Activated T-cell treated with anti-CD3 and anti-CD28 coated beads, Interleukin-2, amount 50 U/mL, for 72 hours (primary cell): ENCODE measurements at places on chromosomes 7 and 10. TPM values are rescaled to one million over a fixed set of nuclear protein-coding genes. Genes with fewer than 3 reads are reported as not detected.

- DNase-seq: no peak
Observed at GRCh38 chr7:80307227-80307856, 172.7 kb downstream of the GNAI1 start.

- DNase-seq: no peak
Observed at GRCh38 chr10:126525326-126525725, 137.0 kb upstream of the ADAM12 start.

DNA sequence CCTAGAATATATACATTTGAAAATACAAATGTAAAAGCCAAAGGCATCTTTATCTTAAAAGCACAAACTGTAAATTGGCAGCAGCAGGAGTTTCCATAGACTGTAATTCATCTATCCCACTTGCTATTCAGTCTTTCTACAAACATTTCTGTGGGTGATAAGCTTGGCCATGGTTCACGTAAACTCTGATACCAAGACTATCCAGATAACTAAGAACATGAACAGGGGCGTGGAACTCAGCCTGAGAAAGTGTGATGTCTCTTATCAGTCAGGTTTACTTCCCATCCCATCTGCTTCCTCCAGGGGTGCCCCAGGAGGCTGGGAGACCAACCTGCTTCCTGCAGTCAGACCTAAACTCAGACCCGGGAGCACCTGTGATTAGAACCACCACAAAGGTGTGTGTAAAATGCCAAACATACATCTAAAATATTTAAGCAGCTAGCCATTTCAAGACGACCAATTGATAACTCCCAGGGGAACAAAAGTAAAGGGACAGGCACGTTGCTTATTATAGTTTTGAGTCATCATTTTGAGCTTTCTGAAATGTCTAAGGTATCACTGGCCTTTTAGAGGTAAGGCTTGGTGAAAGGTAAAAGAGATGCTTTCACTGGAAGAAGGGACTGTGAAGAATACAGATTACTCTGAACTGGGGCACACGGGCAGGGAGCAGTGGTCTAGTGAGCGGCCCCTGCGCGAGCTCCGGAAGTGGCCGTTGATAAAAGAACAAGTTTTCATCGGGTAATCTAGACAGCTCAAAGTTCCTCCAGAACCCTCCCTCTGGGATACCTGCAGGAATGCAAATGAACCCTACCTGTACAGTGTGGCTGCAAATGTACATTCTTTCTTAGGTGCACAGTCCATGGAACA lies 51.5 kb downstream of the RSU1 start:
- DNase-seq: no peak

- no peak for DNase-seq
Observed at GRCh38 chr10:93468461-93469213, 13.5 kb downstream of the MYOF start.

DNA sequence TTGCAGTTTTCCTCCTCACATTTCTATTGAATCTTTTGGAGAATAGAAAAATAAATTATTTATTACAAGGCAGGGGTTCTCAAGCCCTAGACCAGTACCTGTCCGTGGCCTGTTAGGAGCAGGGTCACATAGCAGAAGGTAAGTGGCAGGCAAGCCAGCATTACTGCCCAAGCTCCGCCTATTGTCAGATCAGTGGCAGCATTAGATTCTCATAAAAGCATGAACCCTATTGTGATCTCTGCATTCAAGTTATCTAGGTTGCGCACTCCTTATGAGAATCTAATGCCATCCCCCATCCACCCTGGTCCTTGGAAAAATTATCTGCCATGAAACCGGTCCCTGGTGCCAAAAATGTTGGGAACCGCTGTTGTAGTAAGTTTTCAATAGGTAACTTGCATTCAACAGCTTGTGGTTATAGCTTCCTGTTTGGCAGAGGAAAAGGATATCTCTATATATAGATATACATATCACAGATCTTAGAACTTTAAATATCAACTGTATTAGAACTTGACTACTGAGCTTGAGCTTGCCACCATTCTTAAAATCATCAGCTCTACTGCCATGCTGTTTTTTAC lies 165.1 kb downstream of the AHR start:
- no peak for DNase-seq

- no peak for DNase-seq
Observed at GRCh38 chr7:151451626-151452571, 12.0 kb upstream of the CRYGN start.

DNA sequence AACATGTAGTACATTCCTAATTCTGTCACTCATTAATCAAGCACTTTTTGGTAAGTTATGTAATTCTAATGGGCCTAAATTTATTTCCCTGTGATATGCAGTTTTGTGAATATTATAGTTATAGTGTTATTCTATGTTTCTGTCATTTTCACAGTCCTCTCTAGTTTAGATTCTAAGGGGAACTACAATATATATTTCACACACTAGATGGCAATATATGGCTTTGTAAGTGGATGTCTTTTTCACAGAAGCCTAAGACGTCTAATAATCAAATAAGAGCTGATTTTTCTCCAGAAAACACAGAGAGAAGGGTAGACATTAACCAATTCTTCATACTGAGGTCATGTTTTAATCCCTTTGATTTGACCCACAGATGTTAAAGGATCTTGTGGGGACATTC lies 18.0 kb downstream of the RNLS start:
- DNase-seq: no peak

GRCh38 chr10:29112827-29113615 lies 175.8 kb upstream of the LYZL1 start:
- no peak for DNase-seq

- no peak for DNase-seq
Observed at GRCh38 chr7:25256333-25256819, 28.1 kb upstream of the NPVF start.

GRCh38 chr10:91120348-91120747 lies 100.1 kb upstream of the PCGF5 start:
- no peak for DNase-seq

DNA sequence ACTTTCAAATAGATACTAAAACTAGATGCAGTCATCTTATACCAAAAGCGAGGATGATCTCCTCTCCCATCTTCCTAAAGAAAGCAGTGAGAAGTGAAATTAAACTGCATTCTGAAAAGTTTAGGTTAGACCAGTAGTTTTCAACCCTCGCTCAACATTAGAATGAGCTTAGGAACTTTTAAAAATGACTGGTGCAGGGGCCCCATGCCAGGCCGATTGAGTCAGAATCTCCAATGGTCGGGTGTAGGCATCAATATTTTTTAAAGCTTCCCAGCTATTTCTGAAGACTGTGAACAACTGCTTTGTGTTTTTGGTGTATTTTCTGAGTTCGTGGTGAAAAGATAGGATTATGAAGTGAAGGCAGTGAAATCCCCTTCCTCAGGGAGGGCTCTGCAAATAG lies 146.0 kb downstream of the VTI1A start:
- DNase-seq: no peak

- no peak for DNase-seq
Observed at GRCh38 chr7:99642027-99642426, 25.3 kb downstream of the ZSCAN25 start.

DNA sequence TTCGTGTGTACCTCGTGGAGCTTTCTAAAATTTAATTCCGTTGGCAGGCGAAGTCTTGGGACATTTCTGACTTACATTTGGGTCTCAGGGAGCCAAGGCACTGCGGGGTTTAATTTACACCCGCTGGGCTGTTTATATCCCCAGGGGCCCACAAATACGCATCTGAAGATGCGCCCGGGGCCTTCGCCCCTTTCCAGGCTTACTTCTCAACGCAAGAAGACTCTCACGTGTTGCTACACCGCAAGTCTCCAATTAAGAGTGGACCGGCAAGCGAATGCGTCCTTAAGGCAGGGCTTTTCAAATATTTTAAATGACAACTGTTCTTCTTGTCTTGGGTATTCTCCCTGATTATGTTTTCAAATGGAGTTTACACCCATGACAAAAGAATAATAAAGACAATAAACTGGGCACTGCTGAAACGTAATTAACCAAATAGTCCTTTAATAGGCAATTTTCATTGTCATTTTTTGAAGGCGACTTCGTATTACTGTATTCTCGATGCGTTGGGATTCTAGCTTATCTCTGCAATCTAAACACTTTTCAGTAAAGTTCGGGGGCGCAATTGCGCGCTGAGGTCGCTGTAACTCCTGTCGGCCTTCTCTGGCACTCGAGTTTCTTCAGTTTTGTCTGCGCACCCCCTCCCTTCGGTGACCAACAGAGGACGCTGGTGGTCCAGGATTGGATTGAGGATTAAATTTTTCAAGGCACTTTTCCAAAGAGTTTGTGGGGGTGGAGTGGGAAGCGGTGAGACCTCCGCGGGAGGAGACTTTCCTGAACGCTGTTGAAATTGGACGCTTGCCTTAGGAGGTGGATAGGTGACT lies 837 bp upstream of the IGFBP3 start:
- DNase-seq: peak; percentile 16

DNA sequence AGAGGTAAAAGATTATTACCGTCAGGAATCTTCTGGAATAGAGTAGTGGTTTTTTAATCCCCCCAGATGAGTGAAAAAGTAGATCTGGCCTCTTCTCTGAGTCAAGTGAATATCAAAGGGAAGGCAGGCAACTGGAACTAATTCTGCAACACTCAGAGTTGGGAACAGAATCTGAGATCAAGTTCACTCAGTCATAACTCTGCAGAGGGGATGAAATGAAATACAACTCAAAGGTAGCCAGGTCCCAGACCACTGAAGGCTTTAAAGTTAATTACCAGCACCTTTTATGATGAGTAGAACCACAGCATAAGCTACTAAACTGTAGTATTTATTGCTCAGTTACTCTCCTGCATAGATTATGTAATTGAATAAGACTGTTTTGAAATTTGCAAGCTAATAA lies 455.6 kb upstream of the AKR1E2 start:
- no peak for DNase-seq

GRCh38 chr7:5206686-5207085 lies 16.7 kb downstream of the WIPI2 start:
- DNase-seq: no peak

GRCh38 chr7:32077806-32078205 lies 7.6 kb upstream of the PDE1C start:
- DNase-seq: no peak

The CPVL gene
- not detected for total RNA-seq

The ACBD7 gene
- 5.5 TPM for total RNA-seq

The ZNF746 gene
- total RNA-seq: 20.3 TPM

The ANK3 gene
- total RNA-seq: 51.4 TPM

The NKX1-2 gene
- total RNA-seq: not detected

The NUTM2A gene
- 0.35 TPM for total RNA-seq

The SUGCT gene
- total RNA-seq: 1.5 TPM

The HOXA1 gene
- 0.69 TPM for total RNA-seq
